NCI-H526 treated with DMSO at 0.1 percent for 48 hours (cell line): ENCODE measurements at places on chromosomes 5 and 9.

- no peak for DNase-seq
Observed at GRCh38 chr9:81650586-81651515, 38.5 kb downstream of the TLE1 start.

- DNase-seq: no peak
Observed at GRCh38 chr5:44046619-44047364, 342.4 kb downstream of the FGF10 start.

DNA sequence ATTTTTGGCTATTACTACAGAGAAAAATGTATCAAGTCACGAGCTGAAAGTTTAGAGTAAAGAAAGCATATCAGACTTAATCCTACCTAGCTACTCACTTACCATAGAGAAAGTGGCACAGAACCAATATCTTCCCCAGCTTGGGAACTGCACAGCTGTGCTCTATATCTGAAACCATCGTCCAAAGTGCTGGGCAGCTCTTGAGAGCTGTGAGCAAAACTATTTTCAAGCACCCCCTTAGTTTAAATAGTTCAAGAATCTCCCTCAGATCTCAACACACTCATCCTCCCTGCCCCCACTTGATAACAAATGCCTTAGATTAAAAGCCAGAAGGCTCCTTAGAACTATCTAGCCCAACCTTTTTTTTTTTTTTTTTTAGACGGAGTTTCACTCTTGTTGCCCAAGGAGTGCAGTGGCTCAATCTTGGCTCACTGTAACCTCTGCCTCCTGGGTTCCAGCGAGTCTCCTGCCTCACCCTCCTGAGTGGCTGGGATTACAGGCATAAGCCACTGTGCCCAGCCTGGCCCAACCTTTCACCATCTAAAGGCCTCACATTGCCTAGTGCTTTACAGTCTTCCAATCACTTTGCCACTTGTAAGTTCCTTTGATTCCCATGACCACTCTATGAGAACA is 94.2 kb upstream of the APC start:
- DNase-seq: no peak

GRCh38 chr9:105269593-105269992 is 25.1 kb downstream of the SLC44A1 start:
- DNase-seq: no peak

DNA sequence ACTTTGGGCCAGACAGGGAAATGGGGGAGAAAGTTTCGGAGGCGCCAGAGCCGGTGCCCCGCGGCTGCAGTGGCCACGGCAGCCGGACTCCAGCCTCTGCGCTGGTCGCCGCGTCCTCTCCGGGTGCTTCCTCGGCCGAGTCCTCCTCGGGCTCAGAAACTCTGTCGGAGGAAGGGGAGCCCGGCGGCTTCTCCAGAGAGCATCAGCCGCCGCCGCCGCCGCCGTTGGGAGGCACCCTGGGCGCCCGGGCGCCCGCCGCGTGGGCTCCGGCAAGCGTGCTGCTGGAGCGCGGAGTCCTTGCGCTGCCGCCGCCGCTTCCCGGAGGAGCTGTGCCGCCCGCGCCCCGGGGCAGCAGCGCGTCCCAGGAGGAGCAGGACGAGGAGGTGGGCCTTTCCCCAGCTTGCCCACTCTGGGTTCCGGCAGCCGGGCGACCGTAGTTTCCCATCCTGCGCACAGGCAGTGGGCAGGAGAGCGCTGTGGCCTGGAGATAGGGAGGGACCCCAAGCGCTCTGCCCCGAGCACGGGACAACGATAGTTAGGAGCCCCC is 516 bp downstream of the MAST4 start:
- peak; percentile 8 for DNase-seq

DNA sequence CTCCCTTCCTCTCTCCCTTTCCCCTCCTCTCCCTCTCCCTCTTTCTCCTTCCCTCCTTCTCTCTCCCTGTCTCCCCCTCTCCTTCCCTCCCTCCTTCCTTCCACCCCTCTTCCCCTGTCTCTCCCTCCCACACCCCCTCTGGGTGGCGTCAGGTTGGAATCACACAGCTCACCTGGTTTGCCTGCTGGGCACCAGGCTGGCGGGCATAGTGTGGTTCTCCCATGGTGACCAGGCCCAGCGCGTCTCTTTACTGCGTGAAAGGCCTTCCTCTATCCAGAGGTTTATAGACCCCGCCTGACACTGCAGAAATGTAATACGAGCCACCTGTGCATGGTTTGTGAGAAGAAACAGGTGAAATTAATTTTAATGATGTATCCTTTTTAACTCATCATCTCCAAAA is 76.2 kb downstream of the MRPL36 start:
- DNase-seq: no peak

DNA sequence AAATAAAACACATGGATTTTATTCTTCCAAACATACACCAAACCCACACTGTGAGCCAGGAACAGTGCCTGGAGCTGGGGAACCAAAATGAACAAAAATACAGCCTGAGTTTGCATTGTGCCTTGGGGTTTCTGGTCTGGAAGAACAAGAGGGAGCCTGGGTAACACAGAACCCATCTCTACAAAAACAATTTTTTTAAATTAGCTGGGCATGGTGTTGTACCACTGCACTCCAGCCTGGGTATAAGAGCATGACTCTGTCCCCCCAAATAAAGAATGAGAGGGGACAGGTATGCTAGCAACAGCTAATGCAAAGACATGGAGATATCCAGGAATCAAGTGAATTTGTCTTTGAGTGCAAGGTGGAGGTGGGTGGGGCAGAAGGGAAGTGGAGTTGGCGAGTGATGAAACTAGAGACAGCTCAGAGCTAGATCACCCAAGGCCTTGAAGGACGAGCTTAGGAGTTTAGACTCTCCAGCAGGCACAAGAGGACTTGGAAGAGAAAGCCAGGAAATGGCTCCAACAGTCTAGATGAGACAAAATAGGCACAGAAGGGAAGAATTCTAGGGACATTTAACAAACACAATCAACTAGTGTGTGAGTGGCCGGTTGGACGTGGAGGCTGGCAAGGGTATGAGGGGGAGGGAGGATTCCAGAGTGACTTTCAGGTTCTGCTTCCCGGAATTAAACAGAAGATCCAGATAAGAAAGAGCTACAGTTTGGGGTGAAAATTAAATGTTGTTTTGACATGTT is 47.4 kb downstream of the FNBP1 start:
- no peak for DNase-seq
